Hematopoietic multipotent progenitor cell (in vitro differentiated cells): ENCODE measurements at places on chromosomes 2 and 18.

DNA sequence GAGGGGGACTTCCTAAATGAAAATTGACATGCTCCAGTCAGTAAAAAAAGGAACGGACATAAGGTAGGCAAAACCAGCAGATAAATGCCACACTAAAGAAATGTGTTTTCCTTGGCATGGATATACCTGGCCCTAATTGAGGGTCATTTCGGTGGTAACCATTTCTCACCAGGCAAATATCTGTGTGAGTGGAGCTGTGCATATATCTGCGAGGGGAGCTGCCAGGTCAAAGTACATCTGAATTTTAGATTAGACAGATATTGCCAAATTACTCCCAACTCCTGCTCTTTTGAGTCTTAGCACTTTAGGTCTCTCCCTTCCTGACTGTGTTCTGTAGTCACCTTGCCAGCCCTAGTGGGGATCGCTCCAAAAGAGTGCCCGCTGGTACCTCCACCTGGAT lies 204.2 kb downstream of the SH3BP4 start:
- DNase-seq, result no peak

GRCh38 chr2:193693758-193694157 lies 1499.0 kb upstream of the TMEFF2 start:
- no peak for DNase-seq

DNA sequence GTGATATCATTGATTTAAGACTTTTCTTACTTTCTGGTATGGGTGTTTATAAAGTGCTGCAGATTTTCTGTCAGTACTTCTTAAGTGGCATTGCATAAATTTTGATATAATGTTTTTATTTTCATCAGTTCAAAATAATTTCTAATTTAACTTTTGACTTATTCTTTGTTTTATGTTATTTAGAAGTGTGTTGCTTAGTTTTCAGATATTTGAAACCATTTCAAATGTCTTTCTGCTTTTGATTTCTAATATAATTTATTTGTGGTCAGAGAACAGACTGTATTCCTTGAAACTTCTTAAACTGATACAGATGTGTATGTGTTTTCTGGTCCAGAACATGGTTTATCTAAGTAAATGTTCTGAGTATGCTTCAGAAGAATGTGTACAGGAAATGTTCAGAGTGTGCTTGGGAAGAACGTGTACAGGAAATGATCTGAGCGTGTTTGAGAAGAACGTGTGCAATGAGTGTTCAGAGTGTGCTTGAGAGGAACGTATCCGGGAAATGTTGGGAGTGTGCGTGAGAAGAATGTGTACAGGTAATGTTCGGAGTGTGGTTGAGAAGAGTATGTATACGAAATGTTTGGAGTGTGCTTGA lies 265.7 kb upstream of the HS6ST1 start:
- DNase-seq, result no peak

DNA sequence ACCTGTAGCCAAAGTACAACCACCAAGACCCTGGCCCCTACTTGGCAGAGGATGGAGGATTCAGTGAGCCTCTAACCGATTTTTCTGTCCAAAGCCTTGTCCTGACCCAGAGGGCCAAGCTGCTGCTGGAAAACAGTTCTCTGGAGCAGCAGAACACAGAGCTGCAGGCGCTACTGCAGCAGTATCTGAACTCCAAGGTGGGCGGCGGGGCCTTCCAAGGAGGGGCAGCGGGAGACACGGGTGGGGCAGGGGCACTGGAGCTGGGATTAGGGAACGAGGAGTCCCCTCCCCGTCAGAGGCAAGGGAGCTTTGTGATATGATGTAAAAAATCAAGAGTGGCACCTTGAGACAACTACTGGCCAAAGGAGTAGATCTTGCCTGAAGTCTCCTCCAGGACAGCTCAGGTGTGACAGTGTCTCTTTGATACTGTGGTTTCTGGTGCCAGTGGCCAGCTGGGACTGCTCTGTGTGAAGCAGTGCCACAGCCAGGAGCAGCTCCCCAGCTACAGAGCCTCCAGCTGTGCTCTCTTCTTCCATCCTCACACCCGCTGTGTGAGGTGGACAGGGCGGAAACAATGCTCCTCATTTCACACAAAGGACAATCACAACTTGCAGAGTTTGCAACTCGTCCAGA lies 22.8 kb downstream of the OTOF start:
- no peak for DNase-seq

DNA sequence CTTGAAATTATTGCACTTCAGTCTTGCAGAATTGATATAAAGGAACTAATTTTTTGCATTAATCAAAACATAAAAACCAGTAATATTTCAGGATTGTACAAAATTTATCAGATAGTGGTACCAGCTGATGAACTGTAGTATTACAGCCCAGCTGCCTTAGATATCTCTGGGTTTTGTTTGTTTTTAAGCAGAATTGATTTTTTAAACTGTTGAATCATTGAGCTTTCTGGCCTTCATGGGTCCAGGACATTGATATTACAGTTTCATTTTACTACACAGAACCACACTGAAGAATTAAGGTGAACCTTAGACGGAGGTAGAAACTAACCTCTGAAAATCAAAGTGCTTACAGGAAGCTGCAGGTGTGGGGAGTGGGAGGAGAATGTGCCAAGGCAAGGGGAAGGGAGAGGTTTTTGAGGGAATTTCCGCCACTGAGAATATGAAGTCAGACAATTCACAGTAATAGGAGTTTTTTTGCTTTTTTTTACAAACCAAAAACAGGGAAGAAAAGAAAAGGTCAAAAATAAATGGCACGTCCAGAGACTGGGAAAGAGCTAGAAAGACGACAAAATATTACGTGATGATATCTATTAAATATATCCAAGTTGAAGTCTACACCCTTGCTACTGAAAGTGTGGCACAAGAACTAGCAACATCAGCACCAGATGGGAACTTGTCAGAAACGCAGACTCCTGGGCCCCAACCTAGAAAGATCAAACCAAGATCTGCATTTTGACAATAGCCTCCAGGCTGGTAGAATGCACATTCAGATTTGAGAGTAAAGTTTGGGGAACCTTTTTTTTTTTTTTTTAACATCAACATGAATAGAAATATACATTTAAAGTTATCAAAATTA lies 40.8 kb upstream of the SPAG16 start:
- no peak for DNase-seq

DNA sequence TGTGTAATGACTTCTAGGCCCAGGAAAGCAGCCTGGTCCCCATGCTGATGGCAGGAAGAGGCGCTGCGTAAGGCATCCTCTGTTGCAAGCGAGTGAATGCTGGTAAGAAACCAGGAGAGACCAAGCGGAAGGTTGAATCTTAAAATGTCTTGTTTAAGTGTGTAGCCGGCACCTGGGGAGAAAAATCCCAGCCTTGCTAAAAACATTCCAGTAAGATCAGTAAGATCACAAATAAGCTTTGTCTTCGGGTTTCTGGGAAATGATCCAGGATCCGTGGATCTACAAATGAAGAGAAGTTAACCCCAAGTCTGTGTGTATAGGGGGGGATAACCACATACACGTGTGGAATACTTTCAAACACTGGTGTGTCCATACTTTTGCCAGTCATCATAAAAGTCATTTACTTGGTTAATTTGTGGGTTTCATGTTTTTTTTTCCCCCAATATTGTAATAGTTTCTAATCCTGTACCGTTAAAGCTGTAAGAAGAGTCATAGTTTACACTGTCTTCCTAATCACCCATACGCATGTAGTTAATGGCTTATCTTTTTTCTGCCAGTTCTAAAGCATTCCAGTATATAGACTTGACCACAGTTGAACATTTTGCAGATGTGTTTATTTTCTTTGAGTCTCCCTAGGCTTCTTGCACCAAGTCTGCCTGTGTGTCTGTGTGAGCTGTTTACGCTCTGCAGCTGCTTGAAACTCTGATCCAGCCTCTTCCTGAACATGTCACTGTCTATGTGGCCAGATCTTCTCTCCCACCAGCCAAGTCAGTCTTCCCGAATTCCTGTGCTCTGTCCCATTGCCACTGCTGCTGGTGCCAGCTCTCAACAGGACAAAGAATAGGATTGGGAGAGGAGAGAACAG lies 135.9 kb upstream of the ARL4C start:
- no peak for DNase-seq

- DNase-seq, result no peak
These were observed 20.0 kb upstream of the CHRNA1 start for GRCh38 chr2:174784316-174784715.

DNA sequence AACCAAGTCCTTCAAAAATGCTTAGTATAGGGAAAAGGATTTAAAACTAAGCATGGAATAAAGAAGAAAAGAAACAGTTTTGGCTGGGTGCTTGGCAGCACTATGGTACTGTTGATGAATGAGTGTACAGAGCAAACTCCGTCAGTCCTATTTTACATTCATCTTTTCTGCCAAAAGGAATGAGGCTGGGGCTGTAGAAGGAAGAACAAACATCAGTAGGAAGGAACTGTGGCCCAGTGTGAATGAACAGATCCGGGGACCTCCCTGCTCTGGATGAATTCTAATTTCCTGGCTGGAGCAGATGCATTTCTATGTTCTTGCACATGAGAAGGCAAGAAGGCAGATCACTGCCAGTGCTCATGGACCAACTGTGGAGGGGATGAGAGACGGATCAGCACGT lies 474.0 kb upstream of the MEIS1 start:
- no peak for DNase-seq

GRCh38 chr18:52341103-52341432 lies 1.1 kb downstream of the DCC start:
- DNase-seq, result no peak

- DNase-seq, result no peak
These were observed 66.1 kb upstream of the MBOAT2 start for GRCh38 chr2:9069543-9069942.

GRCh38 chr2:65057391-65058052 lies 1.3 kb downstream of the CEP68 start:
- peak; percentile 79 for DNase-seq

DNA sequence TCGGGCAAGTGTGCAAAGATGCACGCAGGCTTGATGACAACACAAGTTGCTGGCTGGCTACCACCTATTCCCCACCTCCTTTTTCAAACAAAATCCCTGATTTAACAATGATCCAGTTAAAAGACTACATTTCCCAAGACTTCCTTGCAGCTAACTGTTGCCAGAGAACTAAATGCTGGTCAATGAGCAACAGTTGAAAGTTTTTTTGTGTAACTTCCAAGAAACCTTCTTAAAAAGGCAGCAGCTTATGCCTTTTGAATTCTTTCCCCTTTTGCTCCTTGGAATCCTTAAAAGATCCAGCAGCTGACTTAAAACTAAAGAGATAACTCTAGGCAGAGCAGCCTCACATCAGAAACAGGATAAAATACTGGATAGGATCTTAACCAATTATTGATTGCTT lies 38.5 kb downstream of the NPHP1 start:
- DNase-seq, result no peak

DNA sequence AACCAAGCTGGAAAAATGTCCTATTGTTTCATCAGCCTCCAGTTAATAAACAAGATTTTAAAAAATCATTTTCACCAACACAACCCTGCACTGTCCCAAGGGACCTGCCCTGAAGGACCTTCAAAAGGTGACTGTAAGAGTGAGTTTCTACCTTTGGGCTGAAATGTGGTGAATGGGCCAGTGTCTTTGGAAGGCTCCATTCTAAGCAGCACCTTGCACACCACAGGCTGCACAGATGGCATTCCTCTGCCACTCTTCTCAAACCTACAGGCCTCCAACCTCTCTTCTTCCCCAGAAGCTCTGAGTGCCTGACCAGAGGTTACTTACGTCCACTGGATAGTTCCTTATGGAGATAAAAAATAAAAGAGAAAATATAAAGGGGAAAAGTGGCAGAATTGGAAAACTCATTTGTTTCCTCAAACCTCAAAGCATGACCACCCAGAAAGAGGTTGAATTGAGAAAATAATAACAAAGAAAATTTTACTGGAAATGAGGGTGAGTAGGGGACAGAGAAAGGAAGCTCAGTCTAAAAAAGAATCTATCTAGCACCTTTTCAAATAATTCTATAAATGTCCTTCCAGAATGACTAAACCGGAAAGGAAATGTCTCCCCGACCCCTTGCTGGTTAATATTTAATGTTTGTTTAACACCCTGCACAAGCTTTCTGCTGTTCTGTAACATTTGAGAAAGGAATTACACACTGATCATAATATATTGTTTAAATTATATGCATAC lies 175.7 kb downstream of the METTL4 start:
- DNase-seq, result no peak

DNA sequence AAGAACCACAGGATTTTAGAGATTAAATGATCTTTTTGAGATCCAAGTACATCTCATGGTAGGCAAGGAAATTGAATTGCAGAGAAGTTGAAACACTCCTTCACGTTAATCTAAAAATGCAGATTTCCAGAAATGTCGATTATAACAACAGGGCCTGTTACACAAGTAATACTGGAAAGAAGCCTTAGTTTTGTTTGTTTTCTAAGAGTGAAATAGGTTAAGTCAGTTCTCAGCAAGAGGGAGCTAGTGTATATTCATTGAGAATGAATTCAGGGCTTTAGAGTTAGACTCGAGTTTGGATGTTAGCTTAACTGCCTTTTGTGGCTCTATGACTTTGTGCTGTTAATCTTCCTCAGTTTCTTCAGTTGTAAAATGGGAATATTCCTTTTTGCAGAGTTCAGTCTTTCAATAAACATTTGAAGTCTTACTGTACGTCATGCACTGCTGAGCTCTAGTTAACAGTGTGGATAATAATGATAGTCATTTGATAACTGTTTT lies 926 bp downstream of the NDUFV2 start:
- no peak for DNase-seq

GRCh38 chr2:241110607-241111439 lies 8.7 kb upstream of the MTERF4 start:
- DNase-seq, result no peak

DNA sequence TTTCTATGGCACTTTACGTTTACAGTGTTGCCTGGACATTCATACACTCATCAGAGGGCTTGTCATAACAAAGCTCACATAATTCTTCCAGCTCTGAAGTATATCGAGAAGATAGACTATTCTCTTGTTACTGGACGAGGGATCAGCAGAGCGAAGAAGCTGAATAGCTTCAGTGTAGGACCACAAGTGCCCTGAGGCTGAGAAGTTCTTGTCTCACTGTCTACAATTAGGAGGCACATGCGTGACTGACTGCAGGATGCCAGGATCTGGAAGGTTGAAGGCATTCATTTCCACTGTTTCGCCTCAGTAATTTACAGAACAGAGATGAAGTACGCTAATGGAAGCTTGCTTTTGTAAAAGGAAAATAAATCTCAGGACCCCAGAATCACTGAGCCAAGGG lies 9.6 kb downstream of the SH3YL1 start:
- DNase-seq, result no peak

DNA sequence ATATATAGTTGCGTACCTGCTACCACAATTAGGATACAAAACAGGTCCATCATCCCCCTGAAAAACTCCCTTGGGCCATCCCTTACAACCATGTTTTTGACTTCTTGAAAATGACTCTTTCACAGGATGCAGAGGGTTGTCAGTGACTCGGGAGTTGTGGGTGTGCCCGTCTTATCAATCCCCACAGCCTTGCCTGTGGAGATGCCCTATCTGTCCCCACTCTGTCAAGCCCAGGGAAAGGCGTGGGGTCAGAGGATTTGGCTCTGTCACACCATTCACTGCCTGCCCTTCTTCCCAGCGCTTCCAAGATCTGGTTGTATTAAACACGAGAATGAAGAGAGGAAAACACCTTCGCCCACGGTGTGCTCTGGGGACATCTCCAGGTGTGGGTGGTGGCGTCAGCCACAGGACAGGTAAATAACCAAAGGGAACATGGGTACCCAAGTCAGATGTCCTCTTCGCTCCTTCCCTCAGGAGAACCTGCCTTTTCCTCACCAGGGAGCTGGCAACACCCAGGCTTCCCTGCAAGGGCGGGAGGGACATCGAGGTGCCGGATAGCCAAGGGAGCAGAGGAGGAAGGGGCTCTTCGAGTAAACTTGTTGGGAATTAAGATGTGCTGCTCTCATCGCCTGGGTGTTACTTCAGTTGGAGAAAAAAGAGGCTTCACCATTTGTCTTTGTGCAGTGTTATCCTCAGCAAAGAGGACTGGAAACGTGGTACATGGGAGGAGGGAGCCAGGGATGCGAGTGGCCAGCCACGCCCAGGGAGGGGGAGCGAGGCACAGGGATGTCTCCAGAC lies 100.3 kb downstream of the B3GNT2 start:
- no peak for DNase-seq
